Endothelial cell (in vitro differentiated cells): ENCODE measurements at places on chromosomes 7 and 10.
A peak's percentile ranks its signal among the peaks of the same experiment; 100 is the strongest.

DNA sequence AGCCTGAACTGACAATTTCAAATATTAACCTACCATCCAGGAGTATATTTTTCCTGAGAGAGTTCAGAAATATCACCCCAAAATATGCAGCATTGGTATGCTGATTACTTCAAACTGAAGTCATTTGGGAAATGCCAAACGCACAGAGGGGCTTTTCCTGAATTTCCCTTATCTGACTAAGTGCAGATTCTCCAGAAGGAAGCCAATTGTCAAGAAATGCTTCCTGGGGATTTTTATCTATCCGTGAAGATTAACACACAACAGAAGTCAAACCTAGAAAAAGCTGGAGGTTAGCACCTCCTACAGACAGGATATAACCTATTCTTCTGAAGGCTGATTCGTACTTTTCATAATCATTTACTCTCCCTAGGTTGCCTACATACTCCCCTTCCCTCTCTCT lies 91.0 kb downstream of the AKR1D1 start:
- peak; percentile 26 for DNase-seq

- peak; percentile 90 for DNase-seq
Observed at GRCh38 chr7:149090397-149091195, at the start of gene ZNF786. Gene ZNF786 (minus strand): TSS chr7:149090718. CDS start chr7:149090640, 78 bp downstream.

DNA sequence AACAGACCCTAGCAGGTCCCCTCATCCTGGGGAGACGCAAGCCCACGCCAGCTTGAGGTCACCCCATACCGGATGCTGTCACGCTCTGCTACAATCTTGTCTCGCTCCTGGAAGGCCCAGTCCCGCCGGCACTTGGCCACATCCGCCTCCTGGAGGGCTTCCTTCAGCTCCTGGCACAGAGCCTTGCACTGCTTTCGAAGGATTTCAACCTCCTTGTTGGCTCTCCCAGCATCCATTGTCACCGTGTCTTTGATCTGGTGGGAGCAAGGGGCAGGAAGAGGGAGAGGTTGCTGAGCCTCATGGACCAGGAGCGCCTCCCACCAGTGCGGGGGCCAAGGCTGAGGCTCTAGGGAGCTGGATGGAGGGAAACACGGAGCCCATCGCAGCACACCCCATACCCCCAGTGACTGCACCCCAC lies 90.9 kb downstream of the DLG5 start:
- no peak for DNase-seq

- DNase-seq = peak; percentile 38
Observed at GRCh38 chr10:36725581-36726520, 399.5 kb upstream of the ANKRD30A start.

DNA sequence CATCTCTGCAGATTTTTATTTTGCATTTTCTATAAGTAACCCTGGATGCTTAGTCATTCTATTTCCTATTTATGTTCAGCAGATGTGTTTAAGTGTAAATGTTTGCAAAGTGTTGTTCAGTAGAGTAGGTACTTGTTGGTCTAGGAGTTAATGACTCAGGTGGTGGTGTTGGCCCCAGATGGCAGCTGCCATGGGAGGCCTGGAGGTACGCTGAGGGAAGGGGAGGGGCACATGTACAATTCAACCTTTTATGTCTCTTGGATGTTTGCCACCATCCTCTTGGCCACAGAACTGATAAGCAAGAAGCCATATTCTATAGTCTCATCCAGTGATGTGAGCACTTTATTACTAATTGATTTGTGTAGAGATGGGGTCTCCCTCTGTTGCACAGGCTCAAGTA lies 68.1 kb upstream of the SLC39A12 start:
- DNase-seq = no peak

DNA sequence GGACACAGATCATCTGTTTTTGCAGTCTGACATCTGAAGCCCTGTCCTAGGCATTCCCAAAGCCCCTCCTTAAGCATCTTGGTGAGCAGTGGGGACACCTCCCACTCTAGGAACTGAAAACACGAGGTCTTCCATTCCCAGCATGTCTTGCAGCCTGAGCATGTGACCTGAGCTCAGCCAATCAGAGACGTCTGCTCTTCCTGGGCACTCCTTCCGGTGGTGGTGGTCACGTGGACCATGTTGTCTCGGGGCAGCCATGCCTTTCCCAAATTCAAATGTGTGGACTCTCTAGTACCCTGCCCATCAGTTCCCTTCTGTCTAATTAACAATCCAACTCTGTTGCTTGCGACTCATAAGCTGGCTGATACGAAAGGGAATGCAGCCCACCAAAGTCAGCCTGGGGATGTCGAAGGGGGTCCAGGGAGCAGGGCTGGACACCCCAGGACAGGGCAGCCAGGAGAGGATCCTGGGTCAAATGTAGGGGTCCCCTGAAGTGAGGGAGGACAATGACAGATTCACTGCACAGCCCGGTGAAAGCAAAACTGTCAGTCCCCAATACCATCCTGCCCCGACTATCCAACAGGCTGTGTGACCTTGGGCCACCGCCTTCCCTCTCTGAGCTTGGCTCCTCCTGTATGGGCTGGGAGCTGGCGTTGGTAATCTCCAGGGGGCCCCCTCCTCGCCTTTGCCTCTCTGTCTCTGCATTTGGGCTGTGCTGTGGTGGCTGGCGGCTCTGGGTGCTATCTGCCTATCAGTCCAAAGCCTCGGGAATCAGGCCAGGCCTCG lies 57.4 kb upstream of the BAIAP2L1 start:
- DNase-seq = no peak

GRCh38 chr10:90917238-90917967 lies 3.5 kb downstream of the ANKRD1 start:
- DNase-seq = no peak

- no peak for DNase-seq
Observed at GRCh38 chr10:68077026-68077425, 1.9 kb upstream of the HERC4 start.

GRCh38 chr7:148492157-148492860 lies 98.3 kb upstream of the C7orf33 start:
- DNase-seq = no peak

DNA sequence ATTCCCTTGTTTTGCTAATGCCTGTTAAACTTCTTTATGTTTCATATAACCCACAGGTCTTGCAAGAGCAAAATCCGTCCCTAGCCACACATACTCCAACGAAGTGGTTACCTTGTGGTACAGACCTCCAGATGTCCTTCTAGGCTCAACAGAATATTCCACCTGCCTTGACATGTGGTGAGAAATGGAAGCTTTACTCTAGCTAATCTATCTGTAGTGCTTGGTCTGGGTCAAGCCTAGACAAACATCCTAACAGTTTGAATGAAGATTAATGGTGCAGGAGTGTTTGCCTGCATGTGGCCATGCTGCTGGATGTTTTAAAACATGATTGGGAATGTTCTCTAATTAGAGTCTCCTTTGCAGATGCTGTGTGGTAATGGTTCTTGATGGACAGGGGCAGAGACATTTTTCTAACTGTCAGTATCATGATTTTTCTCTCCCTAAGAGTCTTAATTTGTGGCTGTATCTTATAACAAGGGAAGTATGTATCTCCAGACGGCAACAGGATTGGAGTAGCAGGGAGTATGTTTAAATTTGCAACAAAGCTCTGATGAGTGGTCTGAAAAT lies 308.5 kb upstream of the FZD1 start:
- no peak for DNase-seq

- peak; percentile 39 for DNase-seq
Observed at GRCh38 chr7:13920053-13920697, 69.3 kb downstream of the ETV1 start.

- DNase-seq = no peak
Observed at GRCh38 chr7:50372923-50373322, 68.4 kb downstream of the IKZF1 start.

- DNase-seq = no peak
Observed at GRCh38 chr7:115441033-115441432, 519.1 kb downstream of the MDFIC start.

GRCh38 chr7:118862740-118863139 lies 638.2 kb downstream of the ANKRD7 start:
- DNase-seq = no peak

DNA sequence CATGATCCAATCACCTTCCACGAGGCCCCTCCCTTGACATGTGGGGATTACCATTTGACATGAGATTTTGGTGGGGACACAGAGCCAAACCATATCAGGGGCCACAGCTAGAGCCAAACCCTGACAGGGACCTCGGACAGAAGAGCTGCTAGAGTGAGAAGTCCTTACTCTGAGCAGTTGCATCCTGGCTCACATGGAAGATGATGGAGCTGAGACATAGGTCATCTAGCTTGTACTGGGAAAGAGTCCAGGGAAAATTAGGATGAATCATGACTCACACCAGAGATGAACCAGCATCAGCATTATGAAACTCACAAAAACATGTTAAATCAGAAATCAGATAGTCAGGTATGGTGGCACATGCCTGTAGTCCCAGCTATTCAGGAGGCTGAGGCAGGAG lies 12.8 kb upstream of the FMC1 start:
- DNase-seq = no peak

- no peak for DNase-seq
Observed at GRCh38 chr7:3552499-3552898, 251.4 kb downstream of the SDK1 start.

DNA sequence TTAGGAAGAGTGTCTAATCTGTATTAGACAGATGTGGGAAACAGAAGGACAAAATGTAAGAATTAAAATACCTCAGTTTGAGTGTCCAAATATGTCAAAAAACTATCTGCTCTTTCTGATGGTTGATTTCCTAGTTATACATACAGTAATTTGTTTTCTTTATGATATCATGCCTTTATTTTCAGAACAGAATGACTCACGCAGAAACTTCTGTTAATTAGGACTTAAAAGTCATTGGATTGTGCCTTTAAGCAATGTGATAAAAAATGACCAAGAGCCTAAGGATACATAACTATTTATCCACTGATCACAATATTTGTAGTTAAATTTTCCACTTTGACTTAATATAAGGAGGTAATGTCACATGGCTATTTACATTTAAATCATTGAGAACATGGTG lies 206.7 kb upstream of the PTPRZ1 start:
- DNase-seq = no peak

DNA sequence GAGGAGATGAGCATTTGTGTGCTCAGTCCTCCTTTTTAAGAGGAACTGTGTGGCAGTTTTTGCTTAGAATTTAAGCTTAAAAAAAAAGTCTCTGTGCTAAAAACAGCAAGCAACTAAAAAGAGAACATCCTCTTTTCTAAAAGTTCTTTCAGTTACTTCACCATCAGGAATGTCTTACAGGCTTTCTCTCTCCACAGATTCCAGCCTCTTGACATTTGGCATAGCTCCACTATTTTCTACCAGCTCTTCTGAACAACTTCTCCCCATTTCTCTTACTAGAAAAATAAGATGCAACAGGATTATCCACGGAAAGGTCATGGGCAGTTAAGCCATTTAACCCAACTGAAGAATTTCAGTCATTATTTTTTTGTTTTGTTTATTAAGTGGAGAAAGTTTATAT lies 13.2 kb downstream of the PCLO start:
- no peak for DNase-seq

DNA sequence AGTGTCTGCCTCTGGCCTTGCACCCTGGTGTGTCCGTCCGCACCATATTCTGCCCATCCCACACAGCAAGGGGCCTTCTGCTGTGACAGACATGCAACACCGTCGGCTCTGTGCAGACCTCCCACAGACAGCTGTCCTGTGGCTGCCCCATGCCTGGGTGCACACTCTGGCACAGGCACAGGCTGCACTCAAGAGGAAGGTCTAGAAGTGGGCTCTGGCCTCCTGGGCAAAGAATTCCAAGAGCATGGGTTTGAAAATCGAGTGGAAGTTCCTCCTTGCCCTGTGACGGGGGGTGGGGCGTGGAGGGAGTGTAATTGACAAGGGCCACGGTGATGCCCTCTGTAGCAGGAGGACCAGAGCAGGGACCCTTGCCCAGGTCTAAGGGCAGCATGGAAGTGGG lies 4.3 kb upstream of the LOXL4 start:
- DNase-seq = no peak

- peak; percentile 85 for DNase-seq
Observed at GRCh38 chr7:155815332-155816191, 3.3 kb upstream of the SHH start.

DNA sequence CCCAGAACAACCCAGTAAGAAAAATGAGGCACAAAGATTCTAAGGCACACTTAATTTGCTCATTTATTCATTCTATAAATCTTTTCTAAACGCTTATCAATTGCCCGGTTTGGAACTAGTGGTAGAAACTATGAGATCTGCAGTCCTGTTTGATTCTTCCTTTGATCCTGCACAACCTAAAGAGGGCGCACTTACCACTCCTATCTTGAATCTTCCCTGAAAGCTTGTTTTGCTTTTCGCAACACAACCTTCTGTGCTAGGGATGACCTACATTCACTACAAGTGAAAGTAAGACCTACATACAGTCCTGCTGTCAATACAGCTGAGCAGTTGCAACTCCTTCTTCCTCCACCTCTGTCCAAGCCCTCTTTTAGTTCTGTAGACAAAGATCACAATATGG lies 12.6 kb upstream of the ARL4A start:
- peak; percentile 12 for DNase-seq

GRCh38 chr7:116517626-116518025 lies 7.2 kb upstream of the CAV1 start:
- no peak for DNase-seq

DNA sequence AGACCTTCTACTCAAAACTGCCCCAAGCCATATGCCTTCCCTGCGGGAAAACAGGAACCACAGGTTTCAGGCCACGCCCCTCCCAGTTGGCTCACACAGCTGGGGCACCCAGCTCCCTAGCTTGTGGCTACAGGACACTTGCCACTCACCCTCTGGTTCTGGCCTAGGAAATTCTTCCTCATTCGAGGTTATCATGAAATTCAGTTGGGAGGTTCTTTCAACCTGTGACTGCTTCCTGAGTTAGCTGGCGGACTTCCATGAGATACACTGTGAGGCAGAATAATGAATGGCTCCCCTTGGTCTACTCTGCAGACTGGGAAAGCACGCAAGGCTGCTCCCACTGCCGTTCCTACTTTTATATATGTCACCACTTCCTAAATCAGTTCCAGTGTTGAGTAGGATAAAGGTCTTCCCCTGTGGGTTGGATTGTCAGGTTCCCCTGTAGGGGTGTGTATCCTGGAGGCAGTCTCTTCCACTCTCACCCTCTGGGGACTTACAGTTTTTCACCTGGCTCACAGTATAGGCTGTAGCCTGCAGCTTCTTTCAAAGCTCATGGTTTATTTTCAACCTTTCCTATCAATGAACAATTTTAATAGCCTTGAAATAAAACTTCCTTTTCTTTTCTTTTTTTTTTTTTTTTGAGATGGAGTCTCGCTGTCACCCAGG lies 37.0 kb downstream of the GPR22 start:
- DNase-seq = no peak

DNA sequence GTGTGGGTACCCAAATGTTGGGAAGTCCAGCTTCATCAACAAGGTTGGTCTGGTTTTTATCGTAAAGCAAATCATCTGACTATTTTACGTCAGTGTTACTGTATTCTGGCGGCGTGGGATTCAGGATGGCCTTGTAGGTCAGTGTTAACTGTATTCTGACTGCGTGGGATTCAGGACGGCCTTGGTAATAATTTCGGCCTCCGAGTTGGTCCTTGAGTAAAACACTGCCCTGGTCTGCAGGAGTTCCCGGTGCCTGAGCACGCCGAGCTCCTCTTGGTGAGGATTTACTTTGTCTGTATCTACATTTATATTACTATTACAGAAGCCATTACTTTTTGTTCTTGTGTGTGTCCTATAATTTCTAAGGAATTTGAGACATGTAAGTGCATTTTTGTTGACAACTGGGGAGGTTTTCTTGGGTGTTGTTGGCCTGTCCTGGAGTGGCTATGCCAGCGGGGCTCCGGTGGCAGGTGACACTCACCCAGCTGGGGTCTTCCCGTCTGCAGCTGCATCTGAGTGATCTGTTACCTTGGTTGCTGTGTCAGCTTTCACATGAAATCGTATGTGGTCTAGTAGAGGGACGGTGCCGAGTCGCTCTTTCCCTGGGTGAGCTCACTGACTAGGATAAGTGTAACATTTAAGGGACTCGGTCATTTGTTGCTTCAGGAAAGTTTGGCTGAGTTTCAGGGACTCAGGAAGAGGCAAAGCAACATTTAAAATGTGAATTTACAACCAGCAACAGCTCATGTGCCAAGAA lies 9.2 kb downstream of the GTPBP4 start:
- no peak for DNase-seq
